A172 (cell line): ENCODE measurements at places on chromosomes 6 and 20.

- DNase-seq, result no peak
Measured at GRCh38 chr6:7750197-7750596, 24.3 kb downstream of the BMP6 start.

GRCh38 chr6:155708100-155708499 lies 252.5 kb upstream of the NOX3 start:
- DNase-seq, result no peak

DNA sequence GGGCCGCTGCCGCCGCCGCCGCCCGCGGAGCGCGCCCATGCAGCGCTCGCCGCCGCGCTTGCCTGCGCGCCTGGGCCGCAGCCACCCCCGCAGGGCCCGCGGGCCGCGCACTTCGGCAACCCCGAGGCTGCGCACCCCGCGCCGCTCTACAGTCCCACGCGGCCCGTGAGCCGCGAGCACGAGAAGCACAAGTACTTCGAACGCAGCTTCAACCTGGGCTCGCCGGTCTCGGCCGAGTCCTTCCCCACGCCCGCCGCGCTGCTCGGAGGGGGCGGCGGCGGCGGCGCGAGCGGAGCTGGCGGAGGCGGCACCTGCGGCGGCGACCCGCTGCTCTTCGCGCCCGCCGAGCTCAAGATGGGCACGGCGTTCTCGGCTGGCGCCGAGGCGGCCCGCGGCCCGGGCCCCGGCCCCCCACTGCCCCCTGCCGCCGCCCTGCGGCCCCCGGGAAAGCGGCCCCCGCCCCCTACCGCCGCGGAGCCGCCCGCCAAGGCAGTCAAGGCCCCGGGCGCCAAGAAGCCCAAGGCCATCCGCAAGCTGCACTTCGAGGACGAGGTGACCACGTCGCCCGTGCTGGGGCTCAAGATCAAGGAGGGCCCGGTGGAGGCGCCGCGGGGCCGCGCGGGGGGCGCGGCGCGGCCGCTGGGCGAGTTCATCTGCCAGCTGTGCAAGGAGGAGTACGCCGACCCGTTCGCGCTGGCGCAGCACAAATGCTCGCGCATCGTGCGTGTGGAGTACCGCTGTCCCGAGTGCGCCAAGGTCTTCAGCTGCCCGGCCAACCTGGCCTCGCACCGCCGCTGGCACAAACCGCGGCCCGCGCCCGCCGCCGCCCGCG lies 730 bp downstream of the INSM1 start:
- no peak for DNase-seq

GRCh38 chr6:134063966-134064445 lies 11.6 kb upstream of the SLC2A12 start:
- peak; percentile 67 for DNase-seq

DNA sequence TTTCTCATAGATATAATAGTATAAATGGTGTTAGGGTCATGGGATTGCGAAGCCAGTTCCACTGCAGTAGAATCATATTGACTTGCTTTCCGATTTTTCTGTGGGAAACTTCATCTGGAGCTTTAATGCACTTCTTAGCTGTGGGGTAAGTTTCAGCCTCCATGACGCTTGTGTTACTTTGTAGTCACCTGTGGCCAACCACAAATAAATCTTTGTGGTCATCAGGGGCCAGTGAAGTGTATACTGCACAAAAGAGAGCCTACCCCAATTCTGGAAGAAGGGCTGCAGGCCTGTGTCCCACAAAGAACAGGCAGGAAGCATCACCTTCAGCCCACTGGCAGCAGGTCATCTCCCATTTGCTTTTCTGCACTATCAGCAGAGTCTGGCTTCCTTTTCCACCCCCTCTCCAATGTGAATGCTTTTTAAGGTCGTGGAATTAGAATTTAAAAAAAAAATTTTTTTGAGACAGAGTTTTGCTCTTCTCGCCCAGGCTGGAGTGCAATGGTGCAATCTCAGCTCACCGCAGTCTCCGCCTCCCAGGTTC lies 32.0 kb downstream of the MTHFD1L start:
- no peak for DNase-seq

GRCh38 chr20:13418263-13419229 lies 197.5 kb downstream of the ISM1 start:
- no peak for DNase-seq

- no peak for DNase-seq
Measured at GRCh38 chr20:3932277-3932676, 43.1 kb downstream of the PANK2 start.

DNA sequence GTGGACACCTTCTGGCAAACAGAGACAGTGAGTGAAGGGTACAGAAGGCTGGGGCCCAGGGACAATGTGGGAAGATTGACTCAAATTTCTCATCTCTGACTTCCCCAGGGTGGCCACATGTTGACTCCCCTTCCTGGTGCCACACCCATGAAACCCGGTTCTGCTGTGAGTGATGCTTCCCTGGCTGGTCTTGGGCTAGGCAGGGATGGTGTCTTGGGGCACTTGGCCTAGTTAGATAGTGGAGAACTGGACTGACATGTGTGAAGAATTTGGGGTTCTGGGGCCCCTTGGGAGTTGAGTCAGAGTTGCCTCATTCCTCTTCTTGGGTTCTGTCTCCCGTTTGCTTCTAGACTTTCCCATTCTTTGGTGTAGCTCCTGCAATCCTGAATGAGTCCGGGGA lies 34.2 kb downstream of the GSS start:
- no peak for DNase-seq

- DNase-seq, result no peak
Measured at GRCh38 chr6:14272737-14273085, 155.1 kb downstream of the CD83 start.

DNA sequence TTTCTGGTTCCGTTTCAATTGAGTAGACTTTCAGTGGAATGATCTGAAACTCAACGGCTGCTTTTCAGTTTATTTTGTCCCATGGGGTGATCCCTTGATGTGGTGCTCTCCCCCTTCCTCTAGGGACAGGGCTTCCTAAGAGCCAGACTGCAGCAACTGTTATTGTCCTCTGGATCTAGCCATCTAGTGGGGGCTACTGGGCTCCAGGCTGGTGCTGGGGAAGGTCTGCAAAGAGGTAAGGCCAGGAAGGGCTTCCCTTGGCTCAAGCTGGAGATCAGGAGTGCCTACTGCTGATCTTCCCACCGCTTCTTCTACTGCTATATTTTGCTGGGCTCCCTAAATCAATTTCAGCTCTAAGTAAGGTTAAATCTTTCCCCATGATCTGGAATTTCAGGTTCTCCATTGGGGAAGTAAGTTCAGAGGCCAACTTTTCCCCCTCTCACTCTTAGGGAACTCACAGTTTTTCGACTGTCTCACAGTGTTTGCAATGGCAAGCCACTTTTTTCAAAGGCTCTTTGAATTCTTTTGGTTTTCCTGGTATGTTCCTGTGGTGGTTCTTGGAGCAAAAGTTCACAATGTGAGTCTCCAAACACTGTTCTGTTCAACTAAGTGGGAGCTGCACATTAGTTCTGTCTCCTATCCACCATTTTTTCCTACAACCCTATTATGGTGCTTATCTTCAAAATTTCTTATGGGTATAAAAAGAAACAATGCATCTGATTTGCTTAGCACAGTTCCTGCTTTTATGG lies 286.2 kb upstream of the EXOC2 start:
- DNase-seq, result no peak

GRCh38 chr6:34568341-34569201 lies 12.4 kb upstream of the SPDEF start:
- no peak for DNase-seq

DNA sequence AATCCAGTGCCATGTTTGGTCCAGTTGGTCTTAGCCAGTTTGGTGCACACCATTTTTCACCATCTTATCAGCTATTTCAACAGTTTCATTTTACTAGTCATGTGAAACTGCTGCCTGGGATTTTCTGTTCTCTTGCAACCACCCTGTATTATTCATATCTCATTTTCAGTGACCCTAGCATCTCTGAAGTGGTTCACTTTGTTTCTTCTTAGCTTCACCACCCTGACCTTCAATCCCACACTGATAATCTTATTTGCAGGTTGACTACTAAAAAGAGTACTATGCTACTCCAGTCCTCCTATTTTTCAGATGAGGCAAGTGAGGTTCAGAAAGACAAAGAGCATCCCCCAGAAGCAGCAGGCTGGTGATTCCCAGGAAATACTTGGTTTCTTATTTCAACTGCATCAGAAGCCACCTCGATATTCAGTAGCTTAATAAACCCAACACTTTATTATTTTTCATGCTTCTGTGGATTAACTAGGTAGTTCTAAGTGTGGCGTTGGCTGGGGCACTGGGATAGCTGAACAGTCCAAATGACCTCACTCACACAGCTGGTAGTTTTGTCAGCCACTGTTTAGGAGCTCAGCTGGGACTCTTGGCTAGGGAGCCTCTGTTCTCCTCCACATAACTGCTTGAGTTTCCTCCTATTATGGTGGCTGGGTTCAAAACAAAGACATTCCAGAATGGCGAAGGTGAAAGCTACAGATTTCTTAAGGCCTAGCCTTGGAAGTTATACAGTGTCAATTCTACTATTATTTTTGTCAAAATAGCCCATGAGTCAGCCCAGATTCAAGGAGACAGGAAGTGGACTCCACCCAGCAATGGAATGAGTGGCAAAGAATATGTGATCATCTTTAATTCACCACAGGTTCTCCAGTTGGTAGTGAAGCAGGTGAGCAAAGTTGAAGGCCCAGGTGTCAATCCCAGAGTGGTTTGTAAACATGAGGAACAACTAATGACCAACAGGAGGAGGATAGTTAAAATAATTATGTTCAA lies 40.6 kb downstream of the BPIFB4 start:
- peak; percentile 75 for DNase-seq

GRCh38 chr6:163460307-163460782 lies 45.8 kb downstream of the QKI start:
- DNase-seq, result no peak

- DNase-seq, result no peak
Measured at GRCh38 chr20:40982415-40983145, 46.0 kb upstream of the TOP1 start.

GRCh38 chr6:38184585-38185080 lies 365.1 kb downstream of the ZFAND3 start:
- DNase-seq, result no peak

DNA sequence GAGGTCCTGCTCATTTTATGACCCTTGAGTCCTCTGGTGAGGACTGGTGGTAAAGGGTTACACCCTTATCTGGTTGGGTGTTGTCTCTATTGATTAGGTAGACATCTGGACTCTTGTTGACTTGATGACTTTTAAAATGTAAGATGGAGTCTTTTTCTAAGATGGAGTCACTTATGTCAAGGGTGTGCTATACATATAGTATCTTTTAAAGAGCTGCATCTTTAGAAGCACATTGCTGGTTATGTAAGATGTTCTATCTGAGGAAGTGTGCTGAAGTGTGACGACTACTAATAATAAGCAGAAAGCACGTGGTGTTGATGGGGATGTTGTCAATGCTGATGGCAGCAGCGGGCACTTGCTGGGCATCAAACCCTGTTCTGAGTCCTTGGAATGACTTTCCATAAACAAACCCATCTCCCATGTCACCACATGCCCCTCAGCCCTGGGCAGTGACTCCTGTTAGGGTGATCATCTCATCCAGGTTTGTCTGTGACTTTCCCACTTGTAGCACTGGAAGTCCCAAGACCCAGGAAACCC lies 229.6 kb downstream of the EYA2 start:
- no peak for DNase-seq

GRCh38 chr6:112934433-112935327 lies 587.5 kb downstream of the RFPL4B start:
- DNase-seq, result no peak

DNA sequence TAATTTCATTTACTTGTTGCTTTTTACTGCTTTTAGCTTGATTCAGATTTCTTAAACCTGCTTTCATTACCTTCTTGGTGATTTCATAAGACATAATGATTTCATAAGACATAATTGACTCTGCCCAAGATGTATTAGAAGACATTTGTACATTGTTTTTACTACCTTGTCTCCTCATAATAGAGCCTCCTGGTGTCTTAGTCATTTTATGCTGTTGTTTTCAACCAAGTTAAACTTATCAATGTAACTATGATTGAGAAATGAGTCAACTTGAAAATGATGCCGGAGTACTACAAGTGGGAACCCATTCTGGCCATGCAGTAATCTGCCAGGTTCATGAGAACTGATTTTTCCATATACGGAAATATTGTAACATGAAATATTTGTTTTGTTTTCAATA lies 573.6 kb downstream of the MMUT start:
- no peak for DNase-seq

DNA sequence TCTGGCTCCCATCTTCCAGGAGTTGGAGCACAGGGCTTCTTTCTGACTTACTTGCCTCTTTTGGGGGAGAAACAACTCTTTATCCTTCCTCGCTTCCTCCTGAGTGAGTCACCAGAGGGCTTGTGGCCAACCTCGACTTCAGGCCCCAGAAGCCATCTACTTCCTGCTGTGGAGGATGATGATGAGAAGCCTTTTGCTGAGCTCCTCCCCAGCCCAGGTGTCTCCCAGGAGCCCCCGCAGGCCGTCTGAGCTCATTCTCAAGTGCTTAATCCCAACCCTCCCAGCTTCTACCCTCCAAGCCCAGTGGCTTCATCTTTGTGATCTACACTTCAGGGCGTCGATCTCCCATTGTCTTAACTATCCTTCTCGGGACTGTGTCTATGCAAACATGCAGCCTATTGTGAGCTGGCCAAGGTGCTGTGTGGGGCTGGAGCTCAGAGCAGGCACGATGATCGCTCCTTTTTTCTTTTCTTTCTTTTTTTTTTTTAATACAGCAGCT lies 27.9 kb downstream of the SDCBP2 start:
- DNase-seq, result peak; percentile 90

- no peak for DNase-seq
Measured at GRCh38 chr20:39246436-39246835, 284.3 kb downstream of the DHX35 start.

- no peak for DNase-seq
Measured at GRCh38 chr6:158715330-158716311, 65.8 kb downstream of the SYTL3 start.

DNA sequence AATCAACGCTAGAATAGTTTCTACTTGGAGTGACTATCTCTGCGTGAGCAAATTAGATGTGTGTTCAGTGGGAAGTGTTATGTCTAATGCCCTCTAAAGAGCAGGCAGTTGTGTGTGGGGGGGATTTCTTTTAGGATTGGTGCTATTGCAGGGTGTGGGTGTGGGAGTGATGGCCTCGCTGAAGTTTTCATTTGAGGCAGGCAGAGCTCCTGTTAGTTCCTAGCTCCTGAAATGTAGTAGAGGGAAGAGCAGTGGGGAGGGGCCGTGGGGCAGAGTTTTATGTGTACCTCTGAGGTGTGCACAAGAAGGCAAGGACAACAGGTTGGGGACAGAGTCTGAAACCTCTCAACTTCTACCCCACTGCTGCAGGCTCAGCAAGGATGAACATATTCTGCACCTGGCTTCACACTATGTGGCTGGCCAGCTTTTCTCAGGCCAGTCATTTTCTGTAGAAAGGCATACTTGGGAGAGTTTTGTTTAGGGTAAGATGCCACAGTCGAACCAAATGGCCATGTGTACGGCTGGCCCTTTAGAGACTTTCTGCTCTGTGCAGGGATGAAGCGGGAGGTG lies 229.2 kb upstream of the SUPT3H start:
- no peak for DNase-seq
